ENCODE measurements at places on chromosomes 16 and 17.

GRCh38 chr16:67942200-67942509, 1.8 kb downstream of the LCAT start:
- peak; percentile 37 for DNase-seq

GRCh38 chr16:12417030-12417814, 386.5 kb downstream of the CPPED1 start:
- DNase-seq, result no peak

- no peak for DNase-seq
Observed at GRCh38 chr17:17018612-17019429, 23.4 kb upstream of the MPRIP start.

- no peak for DNase-seq
Observed at GRCh38 chr17:77613627-77614026, 344.9 kb upstream of the TNRC6C start.

DNA sequence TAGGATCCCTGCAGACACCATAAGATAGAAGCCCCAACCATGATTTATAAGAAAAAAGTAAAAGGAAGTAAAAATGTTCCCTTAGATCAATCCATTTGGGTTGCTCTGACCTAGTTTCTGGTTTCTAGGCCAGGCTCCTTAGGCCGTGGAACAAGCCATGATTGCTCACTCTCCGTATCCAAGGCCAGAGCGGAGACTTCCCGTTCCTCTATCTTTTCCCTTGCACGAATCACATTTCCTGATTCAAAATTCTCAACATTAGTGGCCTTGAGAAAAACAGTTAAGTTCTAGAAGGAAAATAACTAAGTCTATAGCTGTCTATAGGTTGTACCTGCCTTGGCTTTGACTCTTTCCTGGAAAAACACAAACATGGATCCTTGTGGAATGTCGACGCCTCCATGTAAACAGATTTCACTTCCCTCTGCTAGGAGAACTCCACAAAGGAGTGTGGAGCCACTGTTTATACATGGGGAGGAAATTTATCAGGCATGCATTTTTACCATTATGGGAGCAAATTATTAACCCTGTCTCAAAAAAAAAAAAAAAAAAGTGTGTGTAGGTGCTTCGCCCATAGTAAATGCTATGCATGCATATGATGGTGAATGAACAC, 149.6 kb downstream of the ZFHX3 start:
- DNase-seq, result no peak

DNA sequence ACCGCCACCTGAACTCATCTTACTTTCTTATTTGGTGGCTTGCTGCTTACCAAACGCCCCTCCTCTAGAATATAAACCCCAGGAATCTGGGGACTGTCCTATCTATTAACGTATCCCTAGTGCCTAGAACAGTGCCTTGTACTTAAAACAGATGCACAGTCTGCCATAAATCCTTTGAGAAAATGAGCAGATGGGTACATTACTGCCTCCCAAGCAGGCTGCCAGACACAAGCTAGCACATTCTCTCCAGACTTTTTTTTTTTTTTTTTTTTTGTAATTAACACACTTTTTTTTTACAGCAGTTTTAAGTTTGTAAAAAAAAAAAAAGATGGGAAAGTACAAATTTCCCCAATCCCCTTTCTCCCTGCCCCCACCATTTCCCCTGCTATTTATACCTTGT, 57.3 kb upstream of the RPL38 start:
- no peak for DNase-seq

DNA sequence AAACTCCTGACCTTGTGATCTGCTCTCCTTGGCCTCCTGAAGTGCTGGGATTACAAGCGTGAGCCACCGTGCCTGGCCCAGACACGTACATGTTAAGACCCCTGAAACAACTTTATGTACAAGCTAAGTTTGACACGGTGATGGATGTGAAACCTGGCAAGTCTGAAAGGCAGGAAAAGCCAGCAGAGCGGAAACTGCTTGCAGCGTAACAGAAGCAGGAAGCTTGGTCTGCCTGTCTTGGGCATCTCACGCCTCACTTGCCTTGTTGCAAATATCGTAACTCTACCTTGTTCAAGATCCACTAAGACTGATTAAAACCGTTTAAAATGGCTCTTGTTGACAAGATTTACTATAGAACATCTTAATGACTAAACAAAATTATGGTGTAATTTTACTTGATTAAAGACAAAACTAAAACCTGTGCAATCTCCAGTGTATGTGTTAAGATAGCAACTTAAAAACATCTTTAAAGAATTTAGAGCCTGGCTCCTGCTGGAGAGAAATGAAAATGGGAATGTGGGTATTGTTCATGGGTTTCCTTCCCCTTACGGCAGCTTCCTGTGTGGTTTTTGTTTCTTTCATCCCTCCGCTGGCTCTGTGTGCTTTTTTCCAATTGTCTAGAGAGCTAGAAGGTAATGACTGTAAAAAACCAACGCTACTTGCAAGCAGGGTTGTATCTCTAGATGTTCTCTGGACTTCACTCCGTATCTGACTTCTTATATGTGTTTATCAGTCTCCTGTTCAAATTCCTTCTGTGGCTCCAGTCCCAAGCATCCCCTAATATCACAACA, 477.6 kb downstream of the XYLT1 start:
- peak; percentile 25 for DNase-seq

- peak; percentile 38 for DNase-seq
Observed at GRCh38 chr17:79937391-79938335, 98.0 kb downstream of the TBC1D16 start.

GRCh38 chr16:24367186-24367710, 111.1 kb downstream of the CACNG3 start:
- no peak for DNase-seq

- DNase-seq, result peak; percentile 39
Observed at GRCh38 chr17:30701498-30701989, 122.9 kb downstream of the CRLF3 start.

DNA sequence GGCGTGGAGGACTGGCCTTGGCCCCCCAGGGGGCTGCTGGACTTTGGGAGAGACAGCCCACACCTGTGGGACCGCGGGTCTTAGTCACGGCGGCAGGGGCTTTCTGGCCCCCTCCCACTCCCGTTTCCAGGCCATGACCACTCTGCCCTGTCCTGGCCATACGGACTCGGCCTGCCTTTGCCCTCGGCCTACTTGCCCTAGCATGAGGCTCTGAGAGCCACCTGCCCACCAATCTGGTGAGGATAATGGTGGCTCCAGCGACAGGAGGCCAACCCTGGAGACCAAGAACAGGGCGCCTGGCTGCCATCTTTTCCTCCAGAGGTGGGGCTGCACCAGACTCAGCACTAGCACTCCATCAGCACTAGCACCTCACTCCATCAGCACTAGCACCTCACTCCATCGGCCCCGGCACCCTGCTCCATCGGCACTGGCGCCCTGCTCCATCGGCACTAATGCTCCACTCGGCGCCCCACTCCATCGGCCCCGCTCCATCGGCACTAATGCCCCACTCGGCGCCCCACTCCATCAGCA, 7.0 kb downstream of the ZNF213 start:
- DNase-seq, result no peak

DNA sequence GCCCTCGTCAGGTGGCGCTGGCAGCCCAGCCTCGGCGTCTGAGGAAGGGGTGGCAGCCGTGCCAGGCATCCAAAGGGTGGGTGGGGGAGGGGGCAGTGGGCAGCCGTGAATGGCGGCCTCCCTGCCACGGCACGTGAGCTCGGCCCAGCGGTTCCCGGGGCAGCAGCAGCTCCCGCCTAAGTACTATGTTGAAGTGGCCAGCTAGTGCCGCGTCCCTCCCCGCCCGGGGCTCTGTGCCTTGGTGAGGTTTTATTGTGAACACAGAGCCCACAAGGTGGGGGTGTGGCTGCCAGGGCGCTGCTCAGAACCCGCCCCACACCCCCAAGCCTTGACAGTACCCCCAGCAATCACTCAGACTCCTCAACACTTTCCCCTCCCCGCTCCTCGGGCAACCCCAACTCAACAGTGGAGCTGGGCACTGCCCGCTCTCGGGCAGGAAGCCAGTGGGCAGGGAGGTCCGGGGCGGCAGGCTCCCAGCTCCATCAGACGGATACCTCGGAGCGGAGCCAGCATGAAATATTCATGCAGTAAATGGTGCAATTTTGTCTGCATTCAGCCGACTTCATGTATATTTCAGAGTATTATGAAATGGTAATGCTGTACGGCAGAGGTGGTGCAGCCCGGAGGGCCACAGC, 80.4 kb downstream of the ENGASE start:
- no peak for DNase-seq

DNA sequence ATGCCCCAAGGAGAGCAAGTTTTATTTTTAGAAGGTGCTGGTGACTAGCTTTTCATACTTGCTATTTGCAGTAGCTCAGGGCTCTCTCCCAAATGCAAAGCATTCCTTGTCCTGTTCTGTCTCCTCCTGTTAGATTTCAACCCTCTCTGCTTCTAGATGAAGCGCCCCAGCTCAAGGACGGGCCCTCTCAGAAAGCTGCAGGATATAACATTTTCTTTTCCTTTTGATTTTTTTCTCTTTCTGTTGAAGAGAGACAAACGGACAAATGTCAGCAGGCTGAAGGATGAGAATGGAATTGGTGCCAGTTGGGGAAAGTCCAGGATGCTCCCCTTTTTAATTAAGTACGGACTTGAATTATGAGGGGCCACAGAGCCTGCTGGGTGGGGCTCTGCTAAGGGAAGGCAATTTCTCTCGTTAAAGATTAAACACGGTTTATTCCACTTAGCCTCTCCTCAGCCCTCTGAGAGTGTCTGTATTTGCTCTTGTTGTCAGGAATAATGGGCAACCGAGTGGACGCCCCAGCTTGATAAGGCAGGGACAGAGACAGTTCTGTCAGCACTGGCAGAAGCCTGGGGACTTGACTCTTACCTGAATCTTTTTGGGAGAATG, 6.2 kb upstream of the ETV4 start:
- DNase-seq, result no peak

GRCh38 chr17:10120109-10120485, 78.3 kb downstream of the GAS7 start:
- no peak for DNase-seq

GRCh38 chr16:84209989-84210388, 19.0 kb downstream of the ADAD2 start:
- DNase-seq, result no peak

- DNase-seq, result no peak
Observed at GRCh38 chr17:7763919-7764318, 46.4 kb downstream of the DNAH2 start.

- no peak for DNase-seq
Observed at GRCh38 chr17:51651513-51652298, 391.4 kb downstream of the UTP18 start.

- DNase-seq, result peak; percentile 30
Observed at GRCh38 chr16:8795091-8795490, 2.3 kb downstream of the TMEM186 start.

DNA sequence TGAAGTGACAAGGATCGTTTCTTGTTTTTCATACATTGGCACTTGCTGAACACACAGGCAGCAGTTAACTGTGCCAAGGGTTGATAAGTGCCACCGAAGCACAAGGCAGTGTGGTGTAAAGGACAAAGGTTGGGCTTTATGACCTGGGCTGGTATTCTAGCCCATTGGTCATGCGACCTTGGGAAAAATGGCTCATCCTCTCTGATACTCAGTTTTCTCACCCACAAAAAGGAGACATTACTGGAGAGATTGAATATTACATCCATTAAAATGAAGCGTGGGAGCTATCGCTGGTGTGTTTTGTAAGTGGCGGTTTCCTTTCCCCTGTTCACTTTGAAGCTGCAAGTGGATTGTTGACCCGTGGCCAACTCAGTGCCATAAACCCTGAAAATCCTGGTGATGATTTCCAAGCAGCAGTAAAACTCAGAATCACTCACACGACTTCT, 216.9 kb downstream of the HAPSTR1 start:
- no peak for DNase-seq
